Activated CD4-positive, alpha-beta memory T cell treated with anti-CD3 and anti-CD28 coated beads for 36 hours (primary cell): ENCODE measurements at places on chromosomes 12 and 14.

- H3K4me1 ChIP-seq: no peaks in the 10 kb centered on the region
- no peak for DNase-seq
- no peak overlapping the region for H3K27ac ChIP-seq
- no peaks in the 10 kb centered on the region for H3K36me3 ChIP-seq
These were observed 170.6 kb downstream of the SLC2A13 start for GRCh38 chr12:39935275-39935674.

- H3K27ac ChIP-seq: no peak overlapping the region
- no peaks in the 10 kb centered on the region for H3K27me3 ChIP-seq
- peaks cover 29% of the 10 kb centered on the region for H3K36me3 ChIP-seq
- no peak overlapping the region for H3K4me3 ChIP-seq
- DNase-seq: no peak
- H3K4me1 ChIP-seq: peaks cover 45% of the 10 kb centered on the region
These were observed 8.0 kb downstream of the RAN start for GRCh38 chr12:130879781-130880389.

DNA sequence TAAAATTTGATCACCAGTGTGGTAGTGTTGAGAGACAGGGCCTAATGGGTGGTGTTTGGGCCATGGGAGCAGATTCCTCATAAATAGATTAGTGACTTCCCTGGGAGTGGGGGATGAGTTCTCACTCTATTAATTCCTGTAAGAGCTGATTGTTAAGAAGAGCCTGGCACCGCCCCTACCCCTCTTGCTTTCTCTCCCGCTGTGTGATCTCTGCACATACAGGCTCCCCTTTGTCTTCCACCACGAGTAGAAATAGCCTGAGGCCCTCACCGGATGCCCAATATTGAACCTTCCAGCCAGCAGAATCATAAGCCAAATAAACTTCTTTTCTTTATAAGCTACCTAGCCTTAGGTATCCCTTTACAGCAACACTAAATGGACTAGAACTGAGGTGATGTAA lies 31.9 kb upstream of the CAND1 start:
- peaks cover 7% of the 10 kb centered on the region for H3K27me3 ChIP-seq
- no peak overlapping the region for H3K27ac ChIP-seq
- DNase-seq: no peak
- peaks cover 1% of the 10 kb centered on the region for H3K36me3 ChIP-seq

DNA sequence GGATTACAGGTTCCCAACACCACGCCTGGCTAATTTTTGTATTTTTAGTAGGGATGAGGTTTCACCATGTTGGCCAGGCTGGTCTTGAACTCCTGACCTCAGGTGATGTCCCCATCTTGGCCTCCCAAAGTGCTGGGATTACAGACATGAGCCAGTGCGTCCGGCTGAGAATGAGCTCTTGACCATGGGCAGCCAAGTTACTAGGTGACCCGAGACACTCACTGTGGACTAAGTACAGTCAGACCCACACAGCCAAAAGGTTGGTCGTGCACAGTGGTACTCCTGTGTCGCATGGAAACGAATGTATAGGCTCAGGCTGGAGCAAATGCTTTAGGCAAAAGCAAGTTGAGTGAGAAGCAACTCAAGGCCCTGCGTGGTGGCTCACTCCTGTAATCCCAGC lies 21.0 kb downstream of the DLK1 start:
- no peaks in the 10 kb centered on the region for H3K4me1 ChIP-seq
- no peak for DNase-seq
- peaks cover 8% of the 10 kb centered on the region for H3K27me3 ChIP-seq
- no peak overlapping the region for H3K27ac ChIP-seq
- H3K4me3 ChIP-seq: no peak overlapping the region

DNA sequence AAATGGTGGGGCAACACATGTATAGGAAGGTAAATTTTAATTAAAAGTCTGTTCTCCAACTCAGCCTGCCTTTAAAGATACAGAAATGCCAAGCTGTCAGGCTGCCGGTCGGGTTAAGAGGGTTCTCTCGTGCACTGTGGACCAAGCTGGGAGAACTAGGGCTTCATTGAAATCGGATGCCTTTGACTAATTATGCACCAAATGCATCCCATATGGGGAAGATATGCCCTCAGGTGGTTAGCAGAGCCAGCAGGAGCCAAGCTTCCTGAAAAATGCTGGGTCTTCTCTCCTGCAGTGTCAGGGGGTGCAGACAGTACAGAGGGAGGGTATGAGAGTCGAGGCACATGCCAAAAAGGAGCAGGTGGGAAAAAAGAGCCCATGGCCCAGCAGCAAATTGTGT lies 236.1 kb downstream of the CACNA1C start:
- no peak overlapping the region for H3K27ac ChIP-seq
- H3K36me3 ChIP-seq: no peaks in the 10 kb centered on the region
- no peak for DNase-seq
- H3K4me1 ChIP-seq: no peaks in the 10 kb centered on the region

DNA sequence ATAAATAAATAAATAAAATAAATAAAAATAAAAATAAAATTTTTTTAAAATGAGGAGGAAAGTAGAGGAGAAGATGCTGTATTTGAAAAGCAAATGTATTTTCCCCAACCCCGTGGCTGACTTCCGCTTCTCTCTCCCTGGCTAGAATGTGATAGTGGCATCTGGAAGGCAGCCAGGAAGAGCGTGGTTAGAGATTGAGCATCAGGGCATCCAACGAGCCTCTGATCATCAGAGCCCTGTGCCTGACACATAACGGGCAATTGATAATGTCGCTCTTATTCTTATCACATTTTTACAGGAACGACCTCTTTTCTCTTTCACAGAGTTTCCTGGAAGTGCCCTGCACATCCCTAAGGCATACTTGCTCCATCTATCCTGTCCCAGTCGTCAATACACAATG lies 496.9 kb upstream of the TMEM132C start:
- H3K4me1 ChIP-seq: no peaks in the 10 kb centered on the region
- DNase-seq: no peak
- H3K4me3 ChIP-seq: no peak overlapping the region
- no peak overlapping the region for H3K27ac ChIP-seq

DNA sequence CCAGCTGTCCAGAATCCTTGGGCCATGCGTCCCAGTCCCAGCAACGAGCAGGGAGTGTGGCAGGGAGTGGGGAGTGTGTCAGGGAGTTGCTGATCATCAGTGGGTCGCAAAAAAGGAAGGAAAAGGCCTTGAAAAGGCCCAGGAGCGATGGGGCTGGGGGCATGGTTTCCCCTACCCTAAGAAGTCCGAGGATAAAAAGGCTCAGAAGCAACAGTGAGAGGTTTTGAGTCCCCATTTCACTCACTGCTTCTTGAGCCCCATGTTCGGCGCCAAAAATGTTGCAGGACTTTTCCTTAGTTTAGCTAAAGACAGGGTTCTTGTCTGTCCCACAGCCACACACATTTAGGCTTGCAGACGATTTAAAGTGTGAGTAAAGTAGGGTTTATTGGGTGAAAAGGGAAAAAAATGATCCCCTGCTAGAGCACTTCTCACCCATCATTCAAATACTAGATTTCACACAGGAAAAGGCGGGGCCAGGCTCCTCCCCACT lies 189.5 kb downstream of the KCNC2 start:
- no peak overlapping the region for H3K27ac ChIP-seq
- no peaks in the 10 kb centered on the region for H3K4me1 ChIP-seq
- H3K27me3 ChIP-seq: no peaks in the 10 kb centered on the region
- DNase-seq: no peak
- H3K36me3 ChIP-seq: peaks cover 16% of the 10 kb centered on the region

DNA sequence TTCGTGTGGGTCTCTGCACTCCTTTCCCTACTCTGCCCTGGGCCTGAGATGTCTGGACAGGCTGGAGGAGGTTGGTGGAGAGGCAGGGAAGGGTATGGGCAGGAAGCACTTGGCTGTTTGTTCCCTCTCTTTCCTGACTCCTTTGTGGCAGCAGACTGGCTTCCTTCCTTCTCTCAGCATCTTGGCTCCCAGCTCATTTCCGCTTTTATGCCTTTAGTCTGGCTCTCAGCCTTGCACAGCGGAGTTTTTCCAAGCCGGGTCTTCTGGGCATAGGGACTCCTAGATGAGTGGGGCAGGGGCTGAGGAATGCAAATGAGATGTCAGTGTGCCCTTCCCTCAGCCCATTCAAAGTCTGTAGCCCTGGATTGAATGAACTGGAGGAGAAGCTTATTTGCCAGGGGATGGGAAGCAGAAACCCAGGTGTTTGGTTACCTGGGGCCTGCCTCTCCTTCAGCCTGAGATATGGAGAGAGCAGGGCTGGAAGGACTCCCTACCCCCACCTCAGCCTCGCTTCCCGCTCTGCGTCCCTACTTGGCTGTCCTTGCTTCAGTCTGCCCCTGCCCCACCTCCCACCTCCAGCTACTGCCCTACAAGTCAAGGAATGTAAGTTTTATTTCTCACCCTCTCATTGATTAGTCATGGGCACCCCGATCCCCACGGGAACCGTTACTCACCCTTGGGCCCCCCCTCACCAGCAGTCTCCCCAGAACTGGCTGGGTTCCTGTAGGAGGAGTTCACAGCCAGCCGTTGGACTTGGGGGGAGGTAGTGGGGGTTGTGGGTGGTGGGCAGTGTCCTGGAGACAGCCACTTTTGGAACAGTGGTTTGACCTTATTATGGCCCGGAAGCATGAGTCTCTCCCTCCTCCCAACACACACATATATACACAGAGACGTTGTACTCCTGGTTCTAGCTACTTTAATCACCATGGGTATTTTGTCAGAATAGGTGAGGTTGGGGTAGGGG lies 9.3 kb upstream of the ITGA5 start:
- DNase-seq: no peak
- H3K4me1 ChIP-seq: peaks cover 20% of the 10 kb centered on the region
- H3K4me3 ChIP-seq: no peak overlapping the region
- peaks cover 3% of the 10 kb centered on the region for H3K27me3 ChIP-seq
- no peaks in the 10 kb centered on the region for H3K36me3 ChIP-seq

GRCh38 chr12:44334347-44334746 lies 498.5 kb downstream of the TMEM117 start:
- no peaks in the 10 kb centered on the region for H3K4me1 ChIP-seq
- H3K27ac ChIP-seq: no peak overlapping the region
- H3K36me3 ChIP-seq: peaks cover 3% of the 10 kb centered on the region
- DNase-seq: no peak

DNA sequence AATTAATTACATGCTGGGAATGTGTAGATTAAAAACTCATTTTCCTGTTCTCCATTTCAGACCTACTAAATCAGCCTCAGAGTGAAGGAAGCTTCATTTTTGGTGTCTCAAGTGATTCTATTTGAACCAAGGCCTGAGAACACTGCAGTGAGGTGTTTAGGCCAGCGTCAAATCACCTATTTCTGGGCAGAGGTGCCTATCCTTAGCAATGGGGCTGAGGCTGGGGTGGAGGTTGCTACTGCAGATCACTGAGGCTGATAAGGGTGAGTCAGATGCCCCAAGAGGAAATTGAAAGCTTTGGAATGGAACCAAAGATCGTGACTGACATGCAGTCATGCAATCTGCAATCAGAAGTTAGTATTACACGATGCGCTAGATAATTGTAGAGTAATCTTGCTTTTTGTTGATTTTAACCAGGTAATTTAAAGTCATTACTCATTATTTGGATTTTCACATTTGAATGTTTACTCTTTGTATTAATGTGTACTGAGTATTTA lies 4.4 kb downstream of the TXNRD1 start:
- H3K27me3 ChIP-seq: peaks cover 5% of the 10 kb centered on the region
- peak; percentile 83 for DNase-seq
- H3K27ac ChIP-seq: peak overlapping the region; percentile 42
- H3K4me1 ChIP-seq: peaks cover 54% of the 10 kb centered on the region
- H3K4me3 ChIP-seq: peak overlapping the region; percentile 18

DNA sequence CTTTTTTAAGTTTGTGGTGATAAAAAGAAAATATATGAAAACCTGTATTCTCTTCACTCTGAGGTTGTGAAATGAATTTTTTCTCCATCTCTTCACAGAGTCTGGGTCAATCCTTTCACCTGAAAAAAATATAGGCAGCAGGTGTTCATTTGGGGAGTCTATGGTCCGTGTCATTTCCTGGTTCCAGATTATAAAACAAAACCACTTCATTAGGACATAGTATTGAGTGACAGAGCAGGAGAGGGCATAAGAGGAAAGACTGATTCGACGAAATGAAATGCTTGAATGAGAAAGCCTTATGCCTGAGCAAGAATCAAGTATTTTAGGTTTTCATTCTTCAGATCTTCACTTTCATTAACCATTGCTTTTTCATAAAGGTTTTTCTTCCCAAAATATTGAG lies 51.8 kb upstream of the NUAK1 start:
- no peak for DNase-seq
- H3K4me1 ChIP-seq: no peaks in the 10 kb centered on the region
- no peak overlapping the region for H3K27ac ChIP-seq
- no peaks in the 10 kb centered on the region for H3K36me3 ChIP-seq

GRCh38 chr12:129788506-129789084 lies 115.2 kb downstream of the TMEM132D start:
- no peaks in the 10 kb centered on the region for H3K36me3 ChIP-seq
- H3K4me3 ChIP-seq: no peak overlapping the region
- no peaks in the 10 kb centered on the region for H3K4me1 ChIP-seq
- H3K27me3 ChIP-seq: no peaks in the 10 kb centered on the region
- H3K27ac ChIP-seq: no peak overlapping the region
